Pulmonary artery endothelial cell (primary cell): ENCODE measurements at places on chromosomes 16 and 17. TPM values are rescaled to one million over a fixed set of nuclear protein-coding genes. Genes with fewer than 3 reads are reported as not detected.

Gene NOD2
- total RNA-seq, result 0.26 and 1.2 TPM in 2 replicates

Gene RPS15A
- 1,107 and 1,625 TPM in 2 replicates for total RNA-seq

Gene PRKCB
- total RNA-seq, result not detected in 2 replicates

Gene TP53TG3E
- not detected in 2 replicates for total RNA-seq

Gene PRSS21
- total RNA-seq, result 0.73 TPM in 1 of 2 replicates, not detected in the other

Gene KRT9
- total RNA-seq, result not detected in 2 replicates

Gene CX3CL1
- 2.1 and 3.0 TPM in 2 replicates for total RNA-seq

Gene NTN1
- under 0.01 and 0.20 TPM in 2 replicates for total RNA-seq

Gene RGS9
- total RNA-seq, result 1.1 and 1.2 TPM in 2 replicates

Gene TMEM204
- total RNA-seq, result 24.6 and 25.7 TPM in 2 replicates

Gene SLC35G6
- not detected in 2 replicates for total RNA-seq

Gene FHOD1
- total RNA-seq, result 22.1 and 27.0 TPM in 2 replicates

Gene CYGB
- total RNA-seq, result 0.40 and 1.4 TPM in 2 replicates

Gene SOX15
- 0.07 TPM in 1 of 2 replicates, not detected in the other for total RNA-seq

Gene SMG1
- 57.3 and 78.3 TPM in 2 replicates for total RNA-seq

Gene HSD17B1
- 0.18 and 0.79 TPM in 2 replicates for total RNA-seq

Gene VAC14
- 22.3 and 27.3 TPM in 2 replicates for total RNA-seq

Gene HSPB9
- not detected in 2 replicates for total RNA-seq

Gene EFNB3
- total RNA-seq, result 0.07 and 0.40 TPM in 2 replicates

Gene CMTR2
- 24.8 and 28.8 TPM in 2 replicates for total RNA-seq

Gene LRRC45
- 20.2 and 30.5 TPM in 2 replicates for total RNA-seq

Gene ENPP7
- total RNA-seq, result not detected in 2 replicates

Gene PGAP3
- total RNA-seq, result 3.5 and 4.2 TPM in 2 replicates

Gene C16orf92
- not detected in 2 replicates for total RNA-seq

Gene PRCD
- total RNA-seq, result 0.20 and 0.35 TPM in 2 replicates

Gene TP53TG3
- total RNA-seq, result 0.49 TPM in 1 of 2 replicates, not detected in the other

Gene SCIMP
- total RNA-seq, result not detected in 2 replicates

Gene HAGHL
- total RNA-seq, result 6.4 and 17.6 TPM in 2 replicates

Gene AGRP
- total RNA-seq, result not detected in 2 replicates

Gene SCRN2
- total RNA-seq, result 28.8 and 46.4 TPM in 2 replicates

Gene HEATR9
- not detected in 2 replicates for total RNA-seq

Gene USP43
- total RNA-seq, result 0.04 and 0.07 TPM in 2 replicates

Gene GLTPD2
- total RNA-seq, result not detected in 2 replicates

Gene CFAP119
- total RNA-seq, result 1.3 and 1.6 TPM in 2 replicates
